ENCODE measurements at places on chromosomes 3 and 15.

GRCh38 chr15:57861815-57862586 lies 155.5 kb downstream of the POLR2M start:
- DNase-seq = no peak

DNA sequence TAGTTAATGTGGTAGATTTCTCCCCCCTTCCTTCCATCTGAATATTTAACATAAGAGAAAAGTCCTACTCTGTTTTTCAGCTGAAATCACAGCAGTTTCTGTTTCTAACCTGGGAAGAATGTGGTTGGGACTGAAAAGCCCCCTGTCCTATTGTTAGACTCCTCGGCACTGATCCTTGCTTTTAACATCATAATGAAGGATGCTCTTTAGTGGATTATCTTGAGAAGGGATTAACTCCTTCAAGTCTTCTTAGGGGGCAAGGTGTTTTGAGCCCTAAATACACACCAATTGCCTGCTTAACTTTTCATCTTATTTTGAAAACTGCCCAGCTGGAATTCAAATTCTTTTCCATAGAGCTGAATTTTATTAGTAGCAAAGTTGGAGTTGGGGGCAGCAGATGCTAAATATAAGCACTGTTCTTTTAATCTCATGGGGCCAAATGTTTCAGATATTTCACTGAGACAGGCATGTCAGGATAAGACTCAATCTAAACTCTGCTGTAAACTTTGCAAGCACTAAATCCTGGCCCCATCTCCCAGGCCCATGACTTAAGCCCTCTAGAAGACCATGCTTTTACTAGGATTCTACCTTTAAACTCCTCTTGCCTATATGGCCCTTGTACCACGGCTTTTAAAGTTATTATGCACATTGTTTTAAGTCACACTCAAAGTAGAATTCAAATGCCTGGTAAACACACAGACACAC lies 243.2 kb upstream of the NR2F2 start:
- no peak for DNase-seq

- DNase-seq = no peak
Measured at GRCh38 chr15:26805470-26805869, 32.6 kb upstream of the GABRB3 start.

GRCh38 chr3:4551051-4551711 lies 58.0 kb downstream of the ITPR1 start:
- DNase-seq = no peak

DNA sequence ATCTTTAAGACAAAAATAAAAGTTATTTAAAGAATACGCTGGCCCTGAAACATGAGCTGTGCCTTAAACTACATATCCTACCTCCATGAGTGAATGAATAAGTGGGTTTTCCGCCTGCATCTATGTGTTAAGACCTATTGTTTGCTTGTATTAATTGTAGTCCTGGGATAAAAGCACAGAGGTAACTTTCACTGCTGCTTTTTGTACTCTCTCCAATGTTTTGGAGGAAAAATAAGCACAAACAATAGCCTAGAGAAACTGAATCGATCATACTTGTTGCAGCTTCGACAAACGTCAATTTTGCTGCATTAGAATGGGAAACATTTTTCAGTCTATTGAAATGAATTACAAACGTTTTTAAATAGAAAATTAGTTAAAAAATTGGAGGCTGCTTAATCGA lies 1.3 kb upstream of the CTNNB1 start:
- DNase-seq = no peak
